ENCODE measurements at places on chromosomes 7 and 10. TPM values are rescaled to one million over a fixed set of nuclear protein-coding genes. Genes with fewer than 3 reads are reported as not detected.

Gene CRYGN
- total RNA-seq = 1.6 TPM

Gene PLEKHS1
- not detected for total RNA-seq

Gene CALD1
- 120 TPM for total RNA-seq

DNA sequence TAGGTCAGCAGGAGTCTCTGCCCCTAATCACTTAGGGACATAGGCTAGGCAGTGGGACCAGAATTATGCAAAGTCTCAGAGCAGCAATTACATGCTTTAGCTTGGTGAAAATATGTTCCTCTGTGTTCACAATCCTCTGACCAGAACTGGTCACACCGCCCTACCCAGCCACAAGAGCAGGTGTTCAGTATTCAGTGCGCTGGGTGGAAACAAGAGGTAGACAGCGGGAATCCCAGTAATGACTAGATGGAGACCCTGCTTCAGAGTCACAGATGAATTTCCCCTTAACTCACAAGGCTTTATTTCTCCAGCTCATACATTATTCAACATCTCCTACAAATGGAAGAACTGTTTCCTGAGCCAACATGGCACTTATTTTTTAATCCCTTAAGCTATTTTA, 763.7 kb upstream of the POM121L12 start:
- DNase-seq = no peak
- no peak overlapping the region for H3K4me3 ChIP-seq
- H3K36me3 ChIP-seq = no peaks in the 10 kb centered on the region

DNA sequence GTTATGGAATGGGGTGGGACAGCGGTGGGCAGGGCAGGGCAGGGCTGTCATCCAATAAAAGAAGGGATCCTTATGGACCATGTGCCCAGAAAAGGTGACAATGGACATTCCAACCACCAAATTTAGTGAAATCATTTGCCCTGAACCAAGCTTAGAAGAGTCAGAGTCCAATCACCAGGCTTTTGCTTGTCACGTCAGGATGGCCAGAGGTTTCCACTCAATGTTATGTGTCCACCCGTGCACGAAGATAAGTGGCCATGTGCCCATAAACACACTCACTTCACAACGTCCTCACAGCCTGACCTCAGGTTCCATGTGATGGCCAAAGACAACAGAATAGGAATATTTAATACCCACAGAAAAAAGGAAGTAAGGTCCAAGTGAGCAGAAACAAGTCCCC, 36.6 kb upstream of the PLPP4 start:
- H3K27me3 ChIP-seq = no peaks in the 10 kb centered on the region
- no peak overlapping the region for H3K4me3 ChIP-seq
- no peak for DNase-seq

DNA sequence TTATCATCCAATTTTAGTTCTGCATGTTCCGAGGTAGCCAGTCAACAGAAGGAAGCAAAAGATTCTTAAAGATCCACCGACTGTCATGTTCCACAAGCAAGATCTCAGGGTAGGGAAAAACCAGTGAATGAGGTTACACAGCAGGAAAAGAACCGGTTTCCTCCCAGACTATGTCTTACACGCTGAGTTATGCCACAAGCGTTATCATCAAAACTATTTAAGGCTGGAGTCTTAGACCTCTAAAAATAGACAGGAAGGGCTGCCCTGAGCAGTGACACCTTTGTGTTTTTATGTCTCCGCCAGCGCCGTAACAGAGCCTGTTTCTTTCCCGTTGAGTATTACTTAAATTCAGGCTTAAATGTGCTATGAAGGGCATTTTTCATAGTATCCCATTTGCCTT, 48.3 kb downstream of the PROSER2 start:
- no peaks in the 10 kb centered on the region for H3K36me3 ChIP-seq
- no peak overlapping the region for H3K4me3 ChIP-seq
- H3K27ac ChIP-seq = no peak overlapping the region

- peaks cover 6% of the 10 kb centered on the region for H3K4me1 ChIP-seq
- H3K36me3 ChIP-seq = no peaks in the 10 kb centered on the region
- no peak overlapping the region for H3K27ac ChIP-seq
- H3K4me3 ChIP-seq = no peak overlapping the region
- no peaks in the 10 kb centered on the region for H3K27me3 ChIP-seq
Observed at GRCh38 chr10:29861811-29862505, 197.4 kb downstream of the JCAD start.

DNA sequence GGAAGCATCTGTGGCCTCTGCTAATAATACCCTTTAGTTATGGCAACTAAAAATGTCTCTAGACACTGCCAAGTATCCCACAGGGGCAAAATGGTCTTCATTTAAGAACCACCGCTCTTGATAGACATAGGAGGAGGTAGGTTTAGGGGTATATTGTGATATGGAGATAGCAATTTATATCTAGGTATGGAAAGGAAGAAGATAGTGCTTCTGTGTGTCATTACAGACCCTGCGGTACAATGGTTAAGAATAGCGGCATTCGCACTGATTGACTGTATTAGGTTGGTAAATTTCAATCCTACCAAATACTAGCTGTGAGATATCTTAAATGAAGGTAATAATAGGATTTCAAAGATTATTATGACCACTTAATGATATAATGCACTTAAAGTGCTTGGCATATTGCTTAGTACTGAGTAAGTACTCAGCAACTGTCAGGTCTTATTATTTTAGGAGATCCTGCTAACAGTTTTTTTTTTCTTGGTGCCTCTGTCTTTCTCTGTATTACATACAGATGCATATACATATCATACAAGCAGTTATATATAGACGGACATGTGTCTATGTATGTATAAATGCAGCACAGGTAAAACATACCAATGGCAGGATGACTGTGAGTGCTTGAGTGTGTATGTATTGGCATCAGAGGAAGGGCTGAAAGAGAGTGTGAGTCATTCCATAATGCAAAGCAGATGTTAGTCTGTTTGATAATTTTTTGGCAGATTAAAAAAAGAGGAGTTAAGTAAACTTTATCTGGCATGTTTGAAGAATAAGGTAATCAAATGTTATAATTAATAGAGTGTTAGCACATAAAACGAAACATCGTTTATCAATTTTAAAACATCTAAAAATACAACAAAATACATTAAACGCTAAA, 50.0 kb upstream of the ITGB8 start:
- H3K27me3 ChIP-seq = no peaks in the 10 kb centered on the region
- H3K36me3 ChIP-seq = no peaks in the 10 kb centered on the region
- no peak for DNase-seq
- no peak overlapping the region for H3K4me3 ChIP-seq
- peaks cover under 1% of the 10 kb centered on the region for H3K4me1 ChIP-seq

DNA sequence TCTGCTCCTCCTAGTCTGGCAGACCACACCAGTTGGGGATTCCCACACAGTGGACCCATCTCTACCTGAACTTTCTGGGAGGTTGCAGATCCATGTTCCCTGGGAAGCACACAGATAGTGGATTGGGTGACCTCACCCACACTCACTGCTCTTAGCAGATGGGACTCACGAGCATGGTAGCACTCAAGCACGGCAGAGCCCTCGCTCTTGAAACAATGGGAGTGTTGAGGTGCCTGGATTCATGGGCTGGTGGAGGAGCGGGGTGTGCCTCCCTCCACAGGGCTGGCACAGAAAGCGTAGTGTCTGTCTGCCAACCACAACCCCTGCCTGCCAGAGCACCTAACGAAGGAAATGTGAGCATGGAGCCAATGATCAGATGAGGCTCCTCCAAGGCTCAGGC, 568.0 kb downstream of the POM121L12 start:
- H3K4me3 ChIP-seq = no peak overlapping the region
- H3K36me3 ChIP-seq = peaks cover 7% of the 10 kb centered on the region
- no peak overlapping the region for H3K27ac ChIP-seq
- peaks cover 2% of the 10 kb centered on the region for H3K27me3 ChIP-seq
- DNase-seq = no peak

DNA sequence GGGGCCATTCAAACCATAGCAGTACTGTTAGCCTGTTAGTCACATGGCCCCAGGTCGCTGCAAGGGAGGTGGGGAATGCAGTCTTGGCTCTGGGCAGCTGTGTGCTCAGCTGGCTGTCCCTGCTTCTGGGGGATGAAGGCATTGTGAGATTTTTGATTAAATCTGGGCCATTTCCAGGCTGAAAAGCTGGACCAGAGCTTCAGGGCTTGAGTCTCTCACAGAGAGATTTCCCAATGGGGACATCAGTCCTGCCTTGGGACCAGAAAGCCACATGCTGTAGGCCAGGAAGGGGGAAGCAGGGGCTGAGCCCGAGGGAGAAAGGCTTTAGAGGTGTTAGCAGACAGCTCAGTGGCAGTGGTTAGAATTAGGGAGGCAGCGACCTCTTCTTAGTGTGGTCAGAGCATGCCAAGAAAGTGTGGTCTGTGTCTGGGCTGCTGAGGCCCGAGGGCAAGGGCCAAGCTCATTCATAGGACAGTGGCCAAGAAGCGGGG, 33.6 kb downstream of the PALD1 start:
- H3K4me1 ChIP-seq = peaks cover 57% of the 10 kb centered on the region
- DNase-seq = no peak
- no peaks in the 10 kb centered on the region for H3K36me3 ChIP-seq
- H3K27ac ChIP-seq = peak overlapping the region; percentile 51
- no peaks in the 10 kb centered on the region for H3K27me3 ChIP-seq
- H3K4me3 ChIP-seq = no peak overlapping the region

DNA sequence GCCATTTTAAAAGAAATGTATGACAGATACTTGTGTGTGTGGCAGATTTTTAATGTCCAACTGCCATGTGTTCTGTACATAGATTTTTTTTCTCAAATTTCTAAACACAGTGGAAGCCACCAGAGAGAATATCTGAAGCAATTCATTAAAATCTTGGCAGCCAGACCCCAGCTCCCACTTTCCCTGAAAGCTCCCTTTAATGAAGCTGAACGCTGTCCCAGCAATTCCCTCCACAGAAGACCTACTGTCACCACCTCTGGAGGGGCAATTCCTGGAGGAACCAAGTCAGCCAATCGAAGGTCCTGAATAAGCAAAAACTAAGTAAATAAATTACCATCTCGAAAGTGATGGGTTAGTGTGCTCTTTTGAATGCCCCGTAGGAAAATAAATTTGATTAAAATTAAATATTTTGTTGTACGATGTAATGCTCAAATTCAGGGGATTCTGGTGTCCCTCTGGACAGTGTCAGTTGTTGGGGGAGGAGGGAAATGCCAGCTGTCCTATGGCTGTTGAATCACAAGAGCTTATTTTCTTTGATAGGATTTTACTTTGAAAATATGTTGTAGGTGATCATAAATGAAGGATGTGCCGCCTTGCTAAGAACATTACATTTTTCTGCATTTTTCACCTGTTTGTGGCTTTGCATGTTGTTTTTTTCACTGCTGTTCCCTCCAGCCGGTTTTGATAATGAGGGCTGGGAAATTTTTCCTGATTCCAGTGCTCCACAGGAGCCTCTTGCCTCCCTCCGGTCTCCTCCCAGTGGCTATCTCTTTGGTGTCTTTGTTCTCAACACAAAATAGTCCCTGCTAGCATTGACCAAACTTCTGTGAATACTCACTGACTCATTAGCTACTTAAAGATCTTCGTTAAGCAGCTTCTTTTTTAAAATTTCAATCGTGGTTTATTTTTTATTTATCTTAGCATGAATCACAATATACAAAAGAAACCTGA, 9.2 kb upstream of the GSAP start:
- H3K4me1 ChIP-seq = peaks cover 55% of the 10 kb centered on the region
- no peak for DNase-seq
- peak overlapping the region; percentile 72 for H3K27ac ChIP-seq
- no peaks in the 10 kb centered on the region for H3K36me3 ChIP-seq

- peak; percentile 69 for DNase-seq
- H3K4me3 ChIP-seq = no peak overlapping the region
- H3K36me3 ChIP-seq = peaks cover 5% of the 10 kb centered on the region
- H3K4me1 ChIP-seq = peaks cover 2% of the 10 kb centered on the region
Observed at GRCh38 chr10:23293145-23293724, 51.4 kb downstream of the C10orf67 start.

Gene ELN
- total RNA-seq = 3.9 TPM

DNA sequence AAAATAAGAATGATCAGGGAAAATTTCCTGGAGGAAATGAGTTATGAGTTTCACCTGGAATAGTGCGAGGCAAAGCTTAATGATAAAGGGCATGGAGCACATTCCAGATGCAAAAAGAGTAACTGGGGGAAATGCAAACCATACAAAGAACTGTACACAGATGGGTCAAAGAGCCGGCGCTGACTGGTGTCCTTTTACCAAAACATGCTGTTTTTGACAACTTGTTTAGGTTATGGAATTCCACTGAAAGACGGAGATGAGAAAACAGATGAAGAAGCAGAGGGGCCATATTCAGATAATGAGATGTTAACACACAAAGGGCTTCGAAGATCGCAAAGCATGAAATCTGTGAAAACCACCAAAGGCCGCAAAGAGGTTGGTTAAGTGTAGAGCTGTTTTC, 98.2 kb downstream of the REEP3 start:
- peaks cover 5% of the 10 kb centered on the region for H3K36me3 ChIP-seq
- H3K27ac ChIP-seq = peak overlapping the region; percentile 28
- no peak overlapping the region for H3K4me3 ChIP-seq
- DNase-seq = no peak
- H3K27me3 ChIP-seq = no peaks in the 10 kb centered on the region
- peaks cover 15% of the 10 kb centered on the region for H3K4me1 ChIP-seq

GRCh38 chr10:131961047-131961776, 20.5 kb downstream of the BNIP3 start:
- H3K27me3 ChIP-seq = no peaks in the 10 kb centered on the region
- peaks cover 6% of the 10 kb centered on the region for H3K4me1 ChIP-seq
- H3K4me3 ChIP-seq = no peak overlapping the region
- DNase-seq = no peak

DNA sequence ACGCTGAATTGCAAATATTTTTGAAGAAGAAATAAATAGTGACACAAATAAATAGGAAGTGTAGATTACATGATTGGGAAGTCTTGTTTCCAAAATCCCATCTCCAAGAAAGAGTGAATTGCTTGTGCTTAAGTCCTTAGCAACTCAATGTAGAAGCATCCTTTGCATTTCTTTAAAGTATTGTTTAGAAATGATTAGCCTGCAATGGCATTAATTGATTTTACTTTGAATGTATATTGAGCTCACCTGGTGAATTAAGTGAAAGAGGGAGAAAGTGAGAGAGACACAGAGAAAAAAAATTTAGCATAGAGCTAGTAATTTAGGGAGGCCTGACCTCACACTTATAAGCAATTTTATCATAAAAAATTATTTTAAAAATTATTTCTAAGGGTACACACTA, 49.0 kb upstream of the PCLO start:
- H3K27me3 ChIP-seq = no peaks in the 10 kb centered on the region
- H3K27ac ChIP-seq = peak overlapping the region; percentile 91
- H3K4me3 ChIP-seq = peak overlapping the region; percentile 43
- no peaks in the 10 kb centered on the region for H3K36me3 ChIP-seq

DNA sequence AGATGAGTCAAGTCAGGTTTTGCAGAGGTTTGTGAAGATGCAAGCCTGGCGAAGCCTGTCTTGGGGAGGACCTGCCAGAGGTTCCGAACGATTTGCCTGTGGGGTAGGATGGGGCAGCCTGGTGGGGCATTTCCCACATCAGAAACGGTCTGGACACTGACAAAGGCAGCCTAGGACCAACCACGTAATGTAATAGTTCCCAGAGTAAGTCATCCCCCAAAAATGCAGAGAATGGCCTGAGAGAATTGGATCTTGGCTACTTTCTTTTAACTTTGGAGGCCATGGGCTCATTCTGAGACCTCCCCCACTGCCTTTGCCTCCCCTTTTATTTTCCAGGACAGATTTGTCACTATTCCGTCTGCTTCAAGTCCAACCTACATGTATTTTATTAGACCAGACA, 168.9 kb upstream of the SH2B2 start:
- H3K36me3 ChIP-seq = peaks cover 29% of the 10 kb centered on the region
- H3K4me1 ChIP-seq = peaks cover 21% of the 10 kb centered on the region
- no peaks in the 10 kb centered on the region for H3K27me3 ChIP-seq
- no peak overlapping the region for H3K4me3 ChIP-seq

Measured in WTC11 (cell line).